Regular cardiac myocyte (primary cell): ENCODE measurements at places on chromosomes 4 and X. TPM values are rescaled to one million over a fixed set of nuclear protein-coding genes. Genes with fewer than 3 reads are reported as not detected.

The MFAP3L gene
- total RNA-seq, result 16.3 and 19.4 TPM in 2 replicates

The RNF175 gene
- not detected in 2 replicates for total RNA-seq

The UGT2B15 gene
- total RNA-seq, result not detected in 2 replicates

The PGK1 gene
- 563 and 592 TPM in 2 replicates for total RNA-seq

The ARAP2 gene
- total RNA-seq, result 0.96 and 4.2 TPM in 2 replicates

The VEGFC gene
- 35.5 and 42.4 TPM in 2 replicates for total RNA-seq

The TMEM154 gene
- 0.85 and 0.96 TPM in 2 replicates for total RNA-seq

The PCYT1B gene
- total RNA-seq, result under 0.01 TPM in 2 replicates

The GRID2 gene
- 0.58 and 0.85 TPM in 2 replicates for total RNA-seq

The H2AZ1 gene
- total RNA-seq, result 99.8 and 552 TPM in 2 replicates

The PTCHD1 gene
- total RNA-seq, result not detected in 2 replicates

The SSX3 gene
- not detected in 2 replicates for total RNA-seq

The MAGEB1 gene
- total RNA-seq, result not detected in 2 replicates

The ANOS1 gene
- 2.1 and 6.5 TPM in 2 replicates for total RNA-seq

The DSPP gene
- not detected in 2 replicates for total RNA-seq

The GSX2 gene
- total RNA-seq, result under 0.01 TPM in 1 of 2 replicates, not detected in the other

The ITGB1BP2 gene
- total RNA-seq, result 1.2 and 1.7 TPM in 2 replicates

The LRP2BP gene
- 0.58 and 0.85 TPM in 2 replicates for total RNA-seq

The BST1 gene
- 6.7 and 39.5 TPM in 2 replicates for total RNA-seq

The SLC25A53 gene
- 5.8 and 9.0 TPM in 2 replicates for total RNA-seq

The UGT2B11 gene
- total RNA-seq, result not detected in 2 replicates

The AMBN gene
- not detected in 2 replicates for total RNA-seq

The TCEAL1 gene
- total RNA-seq, result 16.9 and 28.5 TPM in 2 replicates

The SYP gene
- total RNA-seq, result 0.19 and 0.28 TPM in 2 replicates

The SLC6A8 gene
- total RNA-seq, result 2.3 and 13.0 TPM in 2 replicates

The POU3F4 gene
- not detected in 2 replicates for total RNA-seq

The TCEAL2 gene
- total RNA-seq, result 0.19 TPM in 1 of 2 replicates, not detected in the other

The FAT4 gene
- total RNA-seq, result 4.4 and 11.6 TPM in 2 replicates

The PDZD4 gene
- total RNA-seq, result 0.19 and 0.56 TPM in 2 replicates

The OTUD6A gene
- total RNA-seq, result not detected in 2 replicates

The PAGE2 gene
- total RNA-seq, result not detected in 2 replicates

The VCX3A gene
- total RNA-seq, result not detected in 2 replicates

The GPRIN3 gene
- total RNA-seq, result 0.56 and 0.58 TPM in 2 replicates

The SLC2A9 gene
- 2.1 and 3.4 TPM in 2 replicates for total RNA-seq

The NDST3 gene
- not detected in 2 replicates for total RNA-seq

The OPHN1 gene
- total RNA-seq, result 4.4 and 5.9 TPM in 2 replicates

The STIM2 gene
- 6.8 and 12.5 TPM in 2 replicates for total RNA-seq

The NWD2 gene
- not detected in 2 replicates for total RNA-seq
